Brain (organoid and tissue), 16 donors: ENCODE measurements at places on chromosomes 5 and 9. TPM values are rescaled to one million over a fixed set of nuclear protein-coding genes. Genes with fewer than 3 reads are reported as not detected.

FOXI1 gene
- polyA plus RNA-seq, result 1.3 TPM

LCP2 gene
- polyA plus RNA-seq, result 2.6 TPM

ASPN gene
- 0.14 TPM for polyA plus RNA-seq

CIZ1 gene
- 167 TPM for polyA plus RNA-seq

PITX1 gene
- 5.9 TPM for polyA plus RNA-seq

PTPRD gene
- 15.2 TPM for polyA plus RNA-seq

ORM2 gene
- polyA plus RNA-seq, result 0.49 TPM

OTULINL gene
- 22.2 TPM for polyA plus RNA-seq

DNA sequence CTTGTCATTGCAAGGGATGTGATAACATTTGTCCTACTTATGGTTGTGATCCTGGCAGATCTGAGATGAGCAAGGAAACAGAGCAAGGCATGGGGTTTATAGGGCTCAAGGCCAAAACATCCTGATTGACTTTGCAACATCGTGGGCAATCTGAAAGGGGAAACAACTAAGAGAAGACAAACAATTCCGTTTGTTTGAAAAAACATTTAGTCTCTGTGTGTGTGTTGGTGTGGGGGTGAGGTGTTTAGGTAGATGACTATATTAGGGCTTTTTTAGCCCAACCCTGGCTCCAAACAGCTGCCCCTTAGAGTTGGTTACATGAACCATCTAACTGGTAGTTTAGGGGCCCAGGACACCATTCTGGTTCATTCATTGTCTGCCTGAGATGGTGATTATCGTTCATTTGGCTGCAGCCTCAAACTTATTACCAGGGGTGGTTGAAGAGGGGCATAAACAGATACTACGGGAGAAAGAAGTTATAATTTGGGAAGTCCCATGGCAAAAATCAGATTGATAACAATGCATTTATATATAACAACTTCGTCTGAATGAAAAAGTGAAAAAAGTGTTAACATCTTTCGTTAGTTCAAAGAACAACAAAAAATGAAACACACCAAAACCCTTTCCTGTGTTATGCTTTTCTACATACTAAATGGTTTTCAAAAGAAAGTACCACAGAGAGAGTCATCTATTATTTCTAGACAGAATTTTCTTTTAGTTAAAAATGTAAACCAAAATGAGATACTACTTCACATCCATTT lies 5.7 kb downstream of the FYB1 start:
- no peak for DNase-seq

GRCh38 chr5:56815658-56816545 lies 553 bp downstream of the MAP3K1 start:
- no peak for DNase-seq

- DNase-seq, result no peak
These were observed 57.5 kb upstream of the ZSWIM6 start for GRCh38 chr5:61274511-61274911.

GRCh38 chr9:28938981-28939380 lies 1365.7 kb upstream of the C9orf72 start:
- no peak for DNase-seq

- peak; percentile 66 for DNase-seq
These were observed 1.7 kb downstream of the TRPM3 start for GRCh38 chr9:71119746-71120145.

DNA sequence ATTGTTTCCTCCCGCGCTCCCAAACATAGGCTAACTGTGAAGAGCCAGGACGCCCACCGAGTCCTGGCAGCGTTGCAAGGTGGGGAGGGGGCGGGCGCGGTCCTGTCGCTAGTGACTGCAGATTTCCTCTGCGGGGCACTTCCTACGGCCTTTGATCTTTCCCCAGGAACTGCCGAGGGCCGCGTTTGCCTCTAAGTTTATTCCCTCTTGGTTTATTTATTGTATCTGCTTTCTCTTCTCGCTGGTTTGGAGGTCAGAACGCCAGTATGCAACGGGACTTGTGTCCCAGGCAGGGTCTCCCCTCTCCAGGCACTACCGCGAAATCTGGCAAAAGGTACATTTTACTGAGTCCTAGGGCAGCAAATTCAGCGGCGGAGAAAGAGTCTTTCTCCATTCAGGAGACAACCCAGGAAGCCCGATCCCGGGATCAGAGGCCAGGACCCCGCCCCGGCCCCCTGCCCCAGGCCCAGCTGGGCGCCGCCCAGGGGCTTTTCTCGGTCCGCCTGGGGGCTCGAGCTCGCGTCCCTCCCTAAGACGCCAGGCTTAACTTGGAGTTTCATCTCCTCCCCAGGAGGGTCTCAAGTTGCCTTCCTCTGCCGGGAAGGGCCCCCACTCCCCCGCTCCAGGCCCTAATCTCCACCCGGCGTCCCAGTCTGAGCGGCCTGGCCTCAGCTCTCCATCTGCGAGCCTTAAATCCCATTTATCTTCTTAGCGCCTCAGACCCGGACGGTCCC lies 884 bp upstream of the EGFLAM start:
- DNase-seq, result no peak

GRCh38 chr5:172548981-172549687 lies 91.9 kb upstream of the NEURL1B start:
- no peak for DNase-seq

DNA sequence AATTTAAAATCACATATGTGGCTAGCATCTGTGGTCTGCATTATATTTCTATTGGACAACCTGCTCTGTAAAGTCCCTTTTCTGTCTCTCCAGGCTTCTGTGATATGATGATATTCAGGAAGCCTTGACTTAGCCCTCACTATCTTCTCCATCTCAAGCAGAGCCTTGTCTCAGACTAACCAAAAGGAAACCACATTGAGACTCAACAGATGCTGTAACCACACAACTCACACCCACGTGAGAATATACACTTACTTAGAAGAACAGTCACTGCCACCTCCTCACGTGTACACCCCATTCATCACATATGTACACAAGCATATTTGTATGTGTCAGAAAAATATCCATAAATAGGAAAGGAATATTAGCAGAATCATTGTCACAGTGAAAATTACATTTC lies 33.6 kb downstream of the HTR4 start:
- DNase-seq, result no peak

DNA sequence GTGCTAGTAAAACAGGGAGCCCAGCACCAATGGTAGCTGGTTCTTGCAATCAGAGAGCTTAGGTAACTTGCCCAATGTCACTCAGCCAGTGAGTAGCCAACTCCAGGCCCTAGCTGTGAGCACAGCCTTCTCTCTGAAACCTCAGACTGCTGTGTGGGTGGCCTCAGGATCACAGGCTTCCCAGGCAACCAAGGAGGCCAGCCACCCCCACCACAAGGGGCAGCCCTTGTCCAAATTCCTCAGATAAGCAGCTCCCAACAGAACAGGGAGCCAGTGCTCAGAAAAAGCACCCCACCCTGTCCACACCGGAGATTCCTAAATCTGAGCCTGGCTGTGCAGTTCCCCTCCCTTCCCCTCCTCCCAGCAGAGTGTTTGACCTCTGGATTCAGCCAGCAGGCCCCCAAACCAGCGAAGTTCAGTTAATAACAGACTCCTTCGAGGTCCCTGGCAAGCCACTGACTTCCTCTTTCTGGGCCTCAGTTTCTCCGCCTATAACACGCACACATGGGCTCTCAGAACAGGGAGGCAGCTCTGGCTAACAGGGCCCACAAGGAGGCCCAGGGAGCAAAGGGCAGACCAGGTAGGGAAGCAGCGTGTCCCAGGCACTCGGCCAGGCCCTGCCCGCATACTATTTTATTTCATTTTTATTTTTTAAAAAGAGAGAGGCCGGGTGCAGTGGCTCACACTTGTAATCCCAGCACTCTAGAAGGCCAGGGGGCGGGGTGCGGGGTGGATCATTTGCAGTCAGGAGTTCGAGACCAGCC lies 2.7 kb downstream of the EEIG1 start:
- DNase-seq, result no peak

DNA sequence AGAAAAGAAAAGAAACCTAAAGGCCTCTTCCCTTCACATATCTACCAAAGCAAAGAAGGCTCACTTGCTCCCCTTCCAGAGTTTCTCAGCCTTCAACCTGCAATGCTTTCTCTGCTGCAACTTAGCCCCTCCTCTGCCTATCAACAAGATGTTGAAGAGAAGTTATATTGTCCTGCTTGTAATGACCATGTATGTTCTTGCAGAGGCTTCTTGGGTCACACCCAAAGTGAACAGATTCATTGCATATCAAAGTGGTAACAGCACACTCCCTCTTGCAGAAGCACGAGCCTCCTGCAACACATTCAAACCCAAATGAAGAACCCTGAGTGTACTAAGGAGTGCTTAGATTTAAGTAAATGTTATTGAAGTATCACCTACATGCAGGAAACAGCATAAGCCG lies 494.3 kb downstream of the NTRK2 start:
- DNase-seq, result no peak

DNA sequence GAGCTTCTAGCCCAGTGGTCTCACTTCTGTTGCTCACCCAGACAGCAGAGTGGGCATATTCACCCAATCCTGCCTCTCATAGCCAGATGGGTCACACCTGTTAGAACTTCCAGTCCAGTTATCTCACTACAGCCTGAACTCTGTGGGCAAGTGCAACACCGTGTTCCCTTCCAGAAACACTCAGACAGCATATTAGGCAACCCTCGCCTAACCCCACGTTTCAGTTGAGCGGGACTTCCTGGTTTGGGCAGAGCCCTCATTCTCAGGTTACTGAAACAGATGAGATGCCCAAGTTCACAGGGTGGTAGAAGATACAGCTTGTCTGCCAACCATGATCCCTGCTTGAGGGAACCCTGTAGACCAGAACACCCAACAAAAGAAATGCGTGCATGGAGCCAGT lies 538.2 kb downstream of the CYLC2 start:
- DNase-seq, result no peak

DNA sequence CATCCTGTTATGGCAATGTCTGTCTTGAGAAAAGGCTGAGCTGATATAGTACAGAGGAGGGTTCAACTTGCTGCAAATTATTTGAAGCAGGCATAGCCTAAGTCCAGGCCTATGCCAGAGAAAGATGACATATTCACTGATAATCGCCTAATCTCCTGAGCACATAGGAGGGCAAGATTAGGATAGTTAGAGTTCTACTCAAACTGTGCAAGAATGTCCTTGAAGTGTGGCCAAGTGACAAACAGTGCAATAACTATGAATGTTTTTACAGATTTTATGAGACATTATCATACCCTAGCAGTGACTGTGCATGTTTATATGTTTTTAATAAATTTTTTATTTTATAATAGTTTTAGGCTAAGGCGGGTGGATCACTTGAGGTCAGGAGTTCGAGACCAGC lies 96.2 kb downstream of the TSSK1B start:
- no peak for DNase-seq

- peak; percentile 56 for DNase-seq
These were observed 463.4 kb downstream of the PDE4D start for GRCh38 chr5:59430066-59430685.

- DNase-seq, result no peak
These were observed 253.8 kb upstream of the POU5F2 start for GRCh38 chr5:93995126-93995621.

DNA sequence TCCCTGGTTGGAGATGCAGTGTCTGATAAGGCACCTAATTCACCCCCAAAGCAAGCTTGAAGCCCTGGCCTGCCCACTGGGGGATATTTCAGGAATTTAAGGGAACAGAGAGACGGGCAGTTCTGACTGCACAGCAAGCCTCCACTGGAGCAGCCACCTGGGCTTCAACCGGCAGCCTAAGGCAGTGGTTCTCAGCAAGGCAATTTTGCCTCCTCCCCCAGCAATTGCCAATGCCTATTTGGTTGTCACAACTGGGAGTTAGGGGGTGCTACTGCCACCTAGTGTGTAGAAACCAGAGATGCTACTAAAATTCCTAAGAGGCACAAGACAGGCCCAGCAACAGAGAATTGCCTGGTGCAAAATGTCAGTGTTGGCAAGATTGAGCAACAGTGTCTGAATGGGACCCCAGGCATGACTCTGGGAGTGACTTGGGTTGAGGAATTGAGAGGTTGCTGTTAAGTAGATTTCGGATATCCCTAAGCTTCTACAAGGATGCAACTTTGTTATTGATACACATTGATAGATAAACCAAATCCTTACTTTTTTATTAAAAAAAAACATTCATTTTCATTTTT lies 58.7 kb upstream of the CTSL start:
- DNase-seq, result peak; percentile 49

- DNase-seq, result peak; percentile 64
These were observed 776 bp downstream of the APBA1 start for GRCh38 chr9:69671311-69671878.

DNA sequence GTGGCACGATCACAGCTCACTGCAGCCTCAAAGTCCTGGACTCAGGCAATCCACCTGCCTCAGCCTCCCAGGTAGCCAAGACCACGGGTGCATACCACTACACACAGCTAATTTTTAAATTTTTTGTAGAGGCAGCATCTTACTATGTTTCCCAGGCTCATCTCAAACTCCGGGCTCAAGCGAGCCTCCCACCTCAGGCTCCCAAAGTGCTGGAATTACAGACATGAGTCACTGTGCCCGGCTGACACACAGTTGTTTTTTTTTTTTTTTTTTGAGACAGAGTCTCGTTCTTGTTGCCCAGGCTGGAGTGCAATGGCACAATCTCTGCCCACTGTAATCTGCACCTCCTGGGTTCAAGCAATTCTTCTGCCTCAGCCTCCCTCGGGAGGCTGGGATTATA lies 70.1 kb upstream of the CNOT6 start:
- DNase-seq, result no peak

DNA sequence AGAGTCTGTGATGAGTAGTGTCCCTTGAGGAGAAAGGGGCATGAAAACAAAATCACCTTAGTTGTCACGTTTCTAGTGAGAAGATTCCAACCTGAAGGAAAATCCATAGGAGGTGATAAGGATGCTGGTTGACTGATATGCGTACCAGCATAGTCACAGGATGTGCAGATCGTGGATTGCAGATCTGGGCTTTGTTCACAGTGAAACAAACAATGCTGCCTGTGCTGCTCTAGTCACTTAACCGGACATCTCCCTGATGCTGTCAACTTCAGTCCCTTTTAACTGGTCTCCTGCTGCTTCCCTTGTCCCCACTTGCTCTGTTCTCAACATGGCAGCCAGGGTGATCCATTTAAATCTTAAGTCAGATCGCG lies 89.7 kb downstream of the IQGAP2 start:
- no peak for DNase-seq

DNA sequence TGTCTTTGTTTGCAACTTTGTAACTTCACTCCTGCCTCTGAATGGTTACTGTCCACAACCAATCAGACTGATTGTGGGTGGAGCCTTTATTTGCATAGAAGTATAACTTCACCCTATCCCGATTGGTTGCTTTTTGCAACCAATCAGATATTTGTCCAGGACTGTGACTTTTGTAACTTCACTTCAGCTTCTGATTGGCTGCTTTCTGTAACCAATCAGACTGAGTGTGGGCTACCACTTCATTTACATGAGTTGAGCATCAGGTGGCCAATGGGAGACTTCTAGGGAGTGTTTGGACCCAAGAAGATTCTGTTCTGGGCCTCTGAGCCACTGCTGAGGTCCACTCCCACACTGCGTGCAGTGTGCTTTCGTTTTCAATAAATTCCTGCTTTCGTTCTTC lies 1810.7 kb upstream of the CDH6 start:
- no peak for DNase-seq

DNA sequence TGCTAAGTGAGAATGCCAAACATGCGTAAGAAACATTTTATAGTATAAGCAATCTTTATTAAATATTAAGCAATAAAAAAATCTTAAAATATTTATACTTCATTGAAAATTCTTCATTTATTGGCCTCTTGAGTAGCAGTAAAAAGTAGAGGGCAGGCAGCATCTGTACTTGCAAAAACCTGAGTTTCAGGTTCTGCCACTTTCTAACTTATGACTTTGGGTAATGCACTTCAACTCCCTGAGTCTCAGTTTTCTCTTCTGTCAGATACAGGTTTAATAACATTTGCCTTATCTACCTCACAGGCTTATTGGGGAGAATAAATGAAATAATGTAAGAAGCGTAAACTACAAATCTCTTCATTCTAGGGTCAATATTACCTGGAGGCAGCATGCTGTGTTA lies 19.8 kb upstream of the MCTP1 start:
- DNase-seq, result no peak
